ENCODE measurements at places on chromosomes 7 and 10.

DNA sequence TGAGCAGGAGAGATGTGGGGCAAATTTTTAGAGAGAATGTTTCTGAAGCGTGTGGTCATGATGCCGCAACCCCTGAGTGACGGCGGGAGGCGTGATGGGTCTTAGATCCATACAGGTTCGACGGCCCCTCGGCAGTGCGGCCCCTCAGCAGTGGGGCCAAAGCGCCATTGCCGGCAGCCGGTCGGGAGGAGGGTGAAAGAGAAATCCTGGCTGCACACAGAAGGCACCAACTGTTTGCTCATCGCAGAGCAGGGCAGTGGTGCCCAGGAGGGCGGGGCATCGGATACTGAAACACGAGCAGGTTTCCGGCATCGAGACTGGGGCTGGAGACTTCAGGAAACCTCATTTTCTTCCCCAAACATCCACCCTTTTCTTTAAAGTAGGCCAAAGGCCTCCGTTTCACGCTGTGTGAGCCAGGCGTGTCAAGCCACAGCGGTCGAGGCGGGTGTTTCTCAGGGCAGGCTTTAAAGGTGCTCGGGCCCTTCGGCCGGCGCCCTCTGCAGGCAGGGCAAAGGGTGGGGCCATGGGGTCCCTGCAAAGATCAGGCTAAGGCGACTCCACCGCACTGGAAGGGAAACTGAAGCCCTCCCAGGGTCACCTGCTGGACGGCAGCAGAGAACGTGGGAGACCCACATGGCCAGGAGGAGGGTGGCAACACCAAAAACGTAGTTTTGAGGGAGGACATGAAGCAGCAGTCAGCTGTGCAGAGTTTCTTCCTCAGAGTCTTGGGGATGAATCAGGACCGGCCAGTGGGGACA, 42.0 kb upstream of the PPP2R2D start:
- DNase-seq, result no peak

- no peak for DNase-seq
Measured at GRCh38 chr7:30201921-30202320, 67.1 kb downstream of the MTURN start.

GRCh38 chr10:3682745-3683144, 102.3 kb downstream of the KLF6 start:
- DNase-seq, result no peak

GRCh38 chr7:9961161-9961922, 1012.3 kb upstream of the PHF14 start:
- no peak for DNase-seq

GRCh38 chr7:38178695-38179344, 775 bp downstream of the STARD3NL start:
- DNase-seq, result no peak

- DNase-seq, result no peak
Measured at GRCh38 chr7:92319243-92319642, 73.5 kb downstream of the ANKIB1 start.

GRCh38 chr10:104054430-104054829, 31.2 kb downstream of the COL17A1 start:
- peak; percentile 94 for DNase-seq

DNA sequence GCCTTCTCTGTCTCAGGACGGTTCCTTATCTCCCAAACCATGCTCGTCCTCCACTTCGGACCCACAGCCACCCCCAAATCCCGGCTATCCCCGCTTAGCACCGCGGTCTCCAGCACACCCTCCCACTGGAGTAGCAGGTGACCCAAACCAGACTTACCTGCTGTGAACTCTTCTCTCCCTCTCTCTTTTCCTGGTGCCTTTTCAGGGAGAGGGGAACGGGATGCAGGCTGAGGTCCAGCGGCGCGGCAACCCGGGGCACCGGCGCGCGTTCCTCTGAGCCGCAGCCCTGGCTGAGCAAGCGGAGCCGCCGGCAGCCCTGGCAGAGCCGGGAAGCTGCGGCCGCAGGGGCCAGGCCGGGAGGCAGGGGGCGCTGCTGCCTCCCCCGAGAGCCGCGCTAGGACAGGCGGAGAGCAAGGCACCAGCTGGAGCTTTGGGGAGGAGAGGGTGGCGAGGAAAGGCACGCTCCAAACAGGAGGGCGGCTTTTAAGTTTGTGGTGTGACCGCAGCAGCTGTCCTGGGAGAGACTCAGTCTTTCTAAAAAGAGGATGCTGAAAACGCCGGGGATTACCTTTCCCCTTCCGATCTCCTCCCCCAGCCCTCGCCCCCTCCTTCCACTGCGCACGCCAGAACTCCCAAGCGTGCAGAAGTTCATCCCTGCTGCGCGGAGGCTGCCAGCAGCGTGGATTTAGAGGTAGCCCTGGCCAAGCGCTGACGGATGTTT, at the start of gene SEMA3D:
Gene SEMA3D (minus strand): TSS at position 536 of the 721 bp plus-strand sequence. CDS start 65,165 bp downstream, outside the sequence.
- DNase-seq, result peak; percentile 82

DNA sequence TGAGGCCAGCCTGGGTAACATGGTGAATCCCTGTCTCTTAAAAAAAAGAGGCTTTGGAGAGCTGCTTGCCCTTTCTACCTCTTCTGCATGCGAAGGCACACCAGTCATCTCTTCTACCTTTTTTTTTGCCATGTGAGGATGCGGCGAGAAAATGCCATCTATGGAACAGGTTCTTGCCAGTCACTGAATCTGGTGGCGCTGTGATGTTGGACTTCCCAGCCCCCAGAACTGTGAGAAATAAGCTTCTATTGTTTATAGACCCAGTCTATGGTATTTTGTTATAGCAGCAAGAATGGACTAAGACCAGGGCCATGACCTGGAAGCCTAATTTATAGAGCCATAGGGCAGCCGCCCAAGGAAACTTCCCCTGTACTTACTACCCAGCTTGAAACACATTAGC, 112.9 kb downstream of the HIP1 start:
- DNase-seq, result no peak

- peak; percentile 17 for DNase-seq
Measured at GRCh38 chr10:88401671-88402347, 181.3 kb downstream of the RNLS start.

- DNase-seq, result no peak
Measured at GRCh38 chr7:117171106-117171505, 151.8 kb downstream of the WNT2 start.

GRCh38 chr10:124362568-124362967, 56.2 kb downstream of the OAT start:
- DNase-seq, result no peak

DNA sequence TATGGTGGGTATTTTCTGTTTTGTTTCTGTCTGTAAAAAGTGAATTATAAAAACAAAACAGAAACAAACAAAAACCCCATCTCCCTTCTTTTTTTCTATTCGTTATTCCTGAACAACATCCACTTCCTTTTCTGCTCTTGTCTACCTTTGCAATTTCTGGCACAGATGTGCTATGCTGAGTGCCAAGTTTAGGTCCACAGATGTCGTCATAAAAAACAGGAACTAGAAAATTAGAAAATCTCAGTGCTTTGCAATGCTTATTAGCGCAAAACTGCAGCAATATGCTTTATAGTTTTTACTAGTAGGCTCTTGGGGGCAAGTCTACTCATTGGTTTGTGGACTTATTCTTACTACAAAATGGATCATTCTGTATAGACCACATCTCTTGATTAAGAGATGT, 94.2 kb upstream of the PRKCQ start:
- no peak for DNase-seq

DNA sequence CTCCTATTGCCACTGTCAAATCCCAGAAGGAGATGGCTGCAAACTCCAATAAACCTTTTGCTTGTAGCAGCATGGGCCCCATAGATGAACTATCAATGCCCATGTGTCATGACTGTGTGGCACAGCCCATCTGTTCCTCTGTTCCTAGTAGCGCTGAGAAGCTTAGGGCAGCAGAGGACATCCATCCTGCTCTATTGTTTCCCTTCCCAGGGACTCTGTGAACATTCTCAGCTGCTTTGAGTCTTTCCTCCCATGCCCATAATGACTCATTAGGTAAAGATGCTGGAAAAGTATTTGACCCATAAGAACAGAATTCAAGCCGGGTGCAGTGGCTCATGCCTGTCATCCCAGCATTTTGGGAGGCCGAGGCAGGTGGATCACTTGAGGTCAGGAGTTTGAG, 28.3 kb downstream of the STMP1 start:
- DNase-seq, result peak; percentile 61

DNA sequence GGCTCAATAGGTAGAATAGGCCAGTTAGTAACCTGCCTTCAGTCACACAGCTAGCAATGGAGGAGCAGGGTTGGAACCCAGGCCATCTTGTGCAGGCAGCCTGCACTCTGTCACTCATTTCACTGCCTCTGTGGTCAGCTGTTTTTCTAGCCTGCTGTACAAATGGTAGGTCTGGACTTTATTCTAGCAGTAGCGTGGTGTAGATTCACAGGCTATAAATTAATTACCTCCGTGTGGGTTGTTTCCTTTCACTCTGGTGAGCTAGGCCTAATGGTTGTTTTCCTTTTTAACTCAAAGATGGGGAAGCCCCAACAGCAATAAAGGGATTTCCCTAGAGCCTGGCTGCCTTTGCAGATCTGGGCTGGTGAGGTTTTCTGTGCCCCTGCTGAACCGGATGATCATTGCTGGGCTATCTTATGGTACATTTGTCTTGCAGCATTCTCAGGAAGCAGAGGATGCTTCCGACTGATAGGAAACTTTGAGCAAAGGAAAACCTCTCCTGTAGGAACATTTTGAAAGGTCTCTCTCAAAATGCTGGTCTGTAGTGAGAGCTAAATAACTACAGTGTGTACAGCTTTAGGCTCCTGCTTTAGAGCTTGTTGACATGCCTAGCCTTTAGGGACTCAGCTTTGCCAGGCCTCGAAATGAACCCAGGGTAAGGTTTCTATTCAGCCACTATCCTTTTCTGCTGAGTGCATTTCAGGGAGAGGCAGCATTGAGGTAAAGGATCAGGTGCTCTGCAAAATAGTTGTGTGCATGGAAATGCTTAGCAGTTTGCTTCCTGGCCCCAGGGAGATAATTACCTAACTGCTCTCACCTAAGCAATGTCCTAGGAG, 157.4 kb downstream of the ST7 start:
- no peak for DNase-seq

DNA sequence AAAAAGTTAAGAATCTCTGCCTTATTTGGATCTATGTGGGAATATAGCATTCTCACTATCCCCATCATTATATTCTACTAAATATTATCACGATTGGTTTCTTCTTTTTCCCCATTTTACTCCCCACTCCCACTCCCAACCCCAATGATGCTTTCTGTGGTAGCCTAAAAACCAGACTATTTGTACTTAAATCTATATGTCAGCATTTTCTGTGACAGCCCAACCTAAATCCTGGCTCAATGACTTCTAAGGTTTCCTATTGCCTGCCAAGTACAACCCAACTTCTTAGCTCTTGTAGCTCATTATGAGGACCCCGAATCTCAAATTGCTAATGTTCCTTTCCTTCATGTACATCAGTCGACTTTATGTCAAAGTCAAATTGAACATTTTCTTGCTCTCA, 598.6 kb downstream of the XPNPEP1 start:
- no peak for DNase-seq

DNA sequence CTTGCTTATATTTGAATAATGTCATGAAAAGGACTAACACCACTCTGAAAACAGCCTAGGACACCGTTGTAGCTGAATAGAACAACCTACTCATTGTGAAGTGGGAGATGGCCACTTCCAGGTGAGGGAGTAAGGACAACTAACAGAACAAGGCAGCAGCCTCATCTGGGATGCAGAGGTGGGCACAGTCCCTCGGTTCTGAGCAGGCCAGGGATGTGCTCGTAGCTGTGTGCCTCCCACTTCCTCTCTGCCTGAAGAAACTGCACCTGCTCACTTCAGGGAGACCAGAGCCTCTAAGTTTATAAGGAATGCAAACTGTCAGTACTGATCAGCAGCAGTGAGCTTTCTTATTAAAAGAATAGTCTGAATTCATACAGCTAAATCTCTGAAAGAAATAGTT, 2.5 kb downstream of the VSTM4 start:
- DNase-seq, result no peak

DNA sequence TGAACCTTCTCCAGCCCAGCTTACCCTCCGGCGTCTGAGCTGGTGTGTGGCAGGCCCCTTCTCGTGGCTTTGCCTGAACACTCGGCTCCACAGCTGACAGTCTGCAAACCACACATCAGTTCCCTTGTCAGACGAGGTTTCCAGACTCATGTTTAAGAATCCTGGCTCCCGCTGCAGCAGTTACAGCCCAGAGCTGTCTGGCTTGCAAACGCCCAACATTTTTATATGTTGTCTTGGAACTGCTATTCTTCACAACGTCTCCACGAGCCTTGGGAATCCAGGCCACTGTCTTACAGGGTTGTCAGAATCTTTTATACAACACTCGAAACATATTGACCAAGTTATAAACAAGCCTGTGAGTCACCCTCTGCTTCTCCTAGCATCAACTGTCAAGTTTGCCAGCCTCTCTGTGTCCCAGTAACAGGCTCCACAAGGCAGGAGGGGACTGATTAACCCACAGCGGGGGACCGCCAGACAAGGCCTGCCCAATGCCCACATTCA, 68.1 kb downstream of the TNS3 start:
- no peak for DNase-seq

DNA sequence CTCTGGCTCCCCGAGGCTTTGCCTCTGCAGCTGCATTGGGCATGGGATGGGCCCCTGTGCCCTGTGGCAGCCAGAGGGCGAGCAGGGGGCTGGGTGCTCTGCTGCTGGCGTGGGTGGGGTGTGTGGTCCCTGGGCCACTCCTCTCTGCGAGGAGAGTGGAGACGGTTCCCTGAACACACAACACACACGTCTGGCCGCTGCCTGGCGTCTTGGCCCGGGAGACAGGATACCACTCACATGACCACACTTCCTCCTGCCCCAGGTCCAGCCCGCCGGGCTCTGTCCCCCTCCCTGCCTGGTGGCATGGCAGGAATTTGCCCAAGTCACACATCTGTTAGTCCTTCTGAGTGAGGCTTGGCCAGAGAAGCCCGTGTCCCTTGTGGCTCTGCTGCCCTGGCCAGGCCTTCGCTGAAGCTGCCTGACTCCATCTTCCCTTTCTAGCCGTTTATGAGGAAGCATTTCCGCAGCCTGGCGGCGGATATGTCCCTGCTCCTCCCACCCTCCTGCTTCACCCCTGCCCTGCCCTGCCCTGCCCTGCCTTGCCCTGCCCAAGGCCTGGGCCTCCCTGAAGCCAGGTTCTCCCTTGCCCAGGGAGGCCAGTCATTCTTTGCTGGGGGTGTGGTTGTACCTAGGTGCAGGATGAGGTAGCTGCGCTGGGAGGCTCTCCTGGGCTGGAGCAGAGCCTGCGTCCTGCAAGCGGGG, 3.0 kb downstream of the BRI3 start:
- DNase-seq, result peak; percentile 96

- DNase-seq, result no peak
Measured at GRCh38 chr10:101512738-101513137, 75.3 kb downstream of the POLL start.

- no peak for DNase-seq
Measured at GRCh38 chr10:4141471-4141870, 356.5 kb upstream of the KLF6 start.

DNA sequence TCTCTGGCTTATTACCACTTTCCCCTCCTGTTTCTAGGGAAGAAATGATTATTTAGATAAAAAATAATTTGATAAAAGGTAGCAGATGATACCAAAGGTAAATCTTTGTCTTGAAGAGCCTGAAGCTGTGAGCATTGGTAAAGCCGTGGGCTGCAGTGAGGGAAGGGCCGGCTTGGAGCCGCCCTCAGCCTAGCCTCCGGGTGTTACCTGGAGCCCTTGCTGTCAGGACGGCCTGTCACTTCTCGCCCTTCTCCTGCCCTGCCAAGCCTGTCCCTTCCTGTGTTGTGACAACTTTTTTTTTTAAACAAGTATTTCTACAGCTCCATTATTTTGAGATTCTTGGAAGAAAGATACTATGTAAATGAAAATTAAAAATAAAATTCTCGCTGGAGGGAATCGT, 7.0 kb downstream of the CUX1 start:
- no peak for DNase-seq

Measured in kidney tubule cell (primary cell).